ENCODE measurements at places on chromosomes 4 and X.

DNA sequence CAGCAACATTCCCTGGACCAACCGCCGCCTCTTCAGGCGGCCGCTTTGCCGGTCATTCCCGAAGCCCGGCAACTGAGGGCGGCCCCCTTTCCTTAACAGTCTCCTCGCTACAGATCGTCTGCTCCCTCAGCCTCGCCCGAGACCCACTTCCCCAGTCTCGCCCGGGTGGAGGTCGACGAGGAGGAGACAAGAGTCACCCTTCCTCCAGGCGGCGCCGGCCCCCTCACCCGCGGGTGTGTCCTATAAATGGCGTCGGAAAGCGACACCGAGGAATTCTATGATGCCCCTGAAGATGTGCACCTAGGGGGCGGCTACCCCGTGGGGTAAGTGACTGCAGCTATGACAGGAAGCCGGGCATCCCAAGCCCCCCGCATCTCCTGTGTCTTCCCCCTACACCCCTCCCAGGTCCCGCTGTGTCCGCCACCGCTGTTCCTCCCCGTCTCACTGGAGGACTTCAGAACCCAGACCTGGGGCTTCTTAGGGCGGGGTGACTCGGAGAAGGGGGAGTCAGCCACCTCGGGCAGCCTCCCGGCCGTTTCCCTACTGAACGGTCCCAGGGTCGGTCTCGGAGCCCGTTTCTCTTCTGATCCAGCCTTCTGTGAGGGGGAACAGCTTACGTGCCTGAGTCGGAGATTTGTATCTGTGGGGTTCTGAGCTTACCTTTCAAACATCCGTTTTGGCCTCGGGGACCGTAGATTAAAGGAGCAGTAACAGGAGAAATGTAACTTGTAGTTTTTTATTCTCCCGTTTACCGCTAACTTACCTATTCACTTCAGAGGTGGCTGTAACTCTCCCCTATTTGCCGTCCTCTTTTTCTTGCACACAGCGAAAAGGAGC, 570 bp downstream of the WDR44 start:
- no peak for DNase-seq

- DNase-seq: peak; percentile 84
Measured at GRCh38 chrX:130173190-130173895, 1.6 kb downstream of the RAB33A start.

DNA sequence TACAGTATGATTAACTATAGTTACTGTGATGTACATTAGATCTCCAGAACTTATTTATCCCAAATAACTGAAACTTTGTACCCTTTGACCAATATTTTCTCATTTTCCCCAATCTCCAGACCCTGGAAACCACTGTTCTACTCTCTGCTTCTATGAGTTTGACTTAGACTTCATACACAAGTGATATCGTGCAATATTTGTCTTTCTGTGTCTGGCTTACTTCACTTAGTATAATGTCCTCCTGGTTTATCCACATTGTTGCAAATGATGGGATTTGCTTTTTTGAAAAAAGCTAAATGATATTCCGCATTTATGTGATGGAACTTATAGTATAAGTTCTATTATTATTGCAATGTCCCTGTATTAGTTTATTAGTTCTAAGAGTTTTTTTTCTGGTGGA, 81.8 kb upstream of the SOD3 start:
- no peak for DNase-seq

GRCh38 chr4:53809816-53810215, 218.5 kb upstream of the LNX1 start:
- no peak for DNase-seq

- peak; percentile 24 for DNase-seq
Measured at GRCh38 chrX:54807524-54808108, at the start of gene MAGED2. Gene MAGED2 (plus strand): TSS chrX:54807745. CDS start chrX:54809332, 1,587 bp downstream.

DNA sequence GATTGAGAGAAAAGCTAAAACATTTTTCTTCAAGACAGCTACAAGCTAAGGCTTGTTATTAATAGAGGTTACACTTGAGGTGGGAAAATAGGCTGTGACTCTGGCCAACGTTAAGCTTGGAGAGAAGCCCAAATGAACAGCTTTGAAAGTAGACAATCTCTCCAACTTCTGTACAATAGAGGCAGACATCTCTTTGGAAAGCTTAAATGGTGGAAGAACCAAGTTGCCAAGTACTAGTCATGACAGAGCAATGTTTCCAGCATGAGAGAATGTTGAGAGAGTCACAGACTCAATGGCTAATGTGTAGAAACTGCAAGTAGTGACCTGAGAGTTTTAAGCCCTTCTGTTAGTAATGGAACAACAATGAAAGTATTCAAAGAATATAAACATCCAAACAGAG, 298.1 kb downstream of the INPP4B start:
- no peak for DNase-seq
